A549 treated with Mapracorat at 1 μM for 4 hours (cell line): ENCODE measurements at places on chromosomes 6 and 20. TPM values are rescaled to one million over a fixed set of nuclear protein-coding genes. Genes with fewer than 3 reads are reported as not detected.

Gene MEP1A
- total RNA-seq, result not detected in 5 replicates

Gene ZSCAN16
- 3.5 to 5.3 TPM (median 4.4 TPM) in 5 replicates for total RNA-seq

Gene HLA-G
- total RNA-seq, result not detected in 5 replicates

Gene CHMP4B
- total RNA-seq, result 151 to 167 TPM (median 165 TPM) in 5 replicates

Gene CST1
- 0.67 to 0.86 TPM (median 0.84 TPM) in 5 replicates for total RNA-seq

Gene HSPA12B
- total RNA-seq, result 0.25 to 0.74 TPM (median 0.53 TPM) in 5 replicates

Gene FOXC1
- 5.1 to 8.2 TPM (median 7.2 TPM) in 5 replicates for total RNA-seq

Gene C20orf204
- 0.15 to 0.65 TPM (median 0.42 TPM) in 5 replicates for total RNA-seq

Gene GSTA4
- total RNA-seq, result 8.6 to 10.1 TPM (median 8.7 TPM) in 5 replicates

Gene EFCAB8
- not detected in 5 replicates for total RNA-seq

Gene FOXA2
- total RNA-seq, result 12.4 to 19.1 TPM (median 16.7 TPM) in 5 replicates

Gene HLA-DRB5
- not detected in 5 replicates for total RNA-seq

Gene PTCRA
- not detected in 5 replicates for total RNA-seq

Gene NEURL2
- 0.61 to 1.7 TPM (median 0.94 TPM) in 5 replicates for total RNA-seq

Gene PDYN
- 0.09 TPM in 1 of 5 replicates, not detected in the others for total RNA-seq

Gene ACSS1
- total RNA-seq, result 11.5 to 17.1 TPM (median 15.7 TPM) in 5 replicates
